Stromal cell of bone marrow (primary cell): ENCODE measurements at places on chromosomes 5 and 9.

DNA sequence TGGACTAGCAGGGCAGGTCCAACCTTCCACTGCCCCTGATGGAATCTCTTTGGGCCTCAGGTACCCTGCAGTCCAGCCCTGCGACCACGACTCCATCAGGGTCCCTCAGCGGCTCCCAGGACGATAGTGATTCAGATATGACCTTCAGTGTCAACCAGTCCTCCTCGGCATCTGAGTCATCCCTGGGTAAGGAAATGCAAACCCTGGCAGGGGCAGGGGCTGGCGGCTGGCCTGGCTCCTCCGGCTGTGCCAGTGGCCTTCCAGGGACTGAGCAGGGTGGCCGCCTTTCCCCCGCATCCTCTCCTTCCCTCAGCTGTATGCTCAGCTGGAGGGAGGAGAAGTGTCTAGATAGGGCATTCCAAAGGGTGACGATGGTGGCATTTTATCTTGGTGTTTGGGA lies 45.0 kb downstream of the NEURL1B start:
- DNase-seq = no peak

- no peak for DNase-seq
Measured at GRCh38 chr9:72985746-72986145, 32.9 kb upstream of the ALDH1A1 start.

- DNase-seq = no peak
Measured at GRCh38 chr5:179732918-179733771, 523 bp downstream of the MAML1 start.

DNA sequence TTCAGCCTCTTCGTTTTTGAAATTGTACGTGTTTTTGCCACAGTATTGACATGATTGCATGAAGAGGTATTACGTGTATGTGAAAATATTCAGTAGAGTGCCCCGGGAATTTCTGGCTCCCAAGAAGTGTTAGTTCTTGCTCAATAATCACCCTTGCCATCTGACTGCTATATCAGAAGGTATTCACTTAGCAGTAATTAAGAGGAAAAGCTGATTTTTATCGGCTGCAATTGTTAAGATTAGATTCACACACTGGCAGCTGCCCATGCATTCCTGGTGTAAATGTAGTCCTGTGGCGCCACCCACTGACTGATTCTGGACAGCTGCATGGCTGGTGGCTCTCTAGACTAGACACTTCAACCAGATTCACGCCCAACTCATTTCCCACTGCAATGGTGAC lies 440.1 kb upstream of the ADAMTS16 start:
- peak; percentile 11 for DNase-seq

GRCh38 chr5:113378081-113378480 lies 56.7 kb downstream of the TSSK1B start:
- no peak for DNase-seq

DNA sequence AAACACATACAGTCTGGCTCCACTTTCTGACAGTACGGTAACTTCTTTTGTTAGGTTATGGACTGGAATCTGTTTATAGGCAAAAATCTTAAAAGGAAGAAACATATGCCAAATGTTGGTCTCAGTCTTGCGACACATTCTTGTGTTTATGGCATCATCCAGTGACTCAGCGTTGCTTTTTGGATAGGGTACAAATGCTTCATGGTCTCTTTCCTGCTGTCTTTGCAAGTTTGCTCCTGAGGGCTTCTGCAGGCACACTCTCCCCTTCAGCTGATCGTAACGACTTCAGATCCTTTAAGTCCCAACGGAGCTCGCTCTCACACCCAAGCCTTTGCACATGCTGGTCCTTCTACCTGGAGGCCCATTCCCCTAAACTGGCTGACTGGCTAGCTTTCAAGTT lies 23.6 kb upstream of the TNFSF8 start:
- peak; percentile 89 for DNase-seq

DNA sequence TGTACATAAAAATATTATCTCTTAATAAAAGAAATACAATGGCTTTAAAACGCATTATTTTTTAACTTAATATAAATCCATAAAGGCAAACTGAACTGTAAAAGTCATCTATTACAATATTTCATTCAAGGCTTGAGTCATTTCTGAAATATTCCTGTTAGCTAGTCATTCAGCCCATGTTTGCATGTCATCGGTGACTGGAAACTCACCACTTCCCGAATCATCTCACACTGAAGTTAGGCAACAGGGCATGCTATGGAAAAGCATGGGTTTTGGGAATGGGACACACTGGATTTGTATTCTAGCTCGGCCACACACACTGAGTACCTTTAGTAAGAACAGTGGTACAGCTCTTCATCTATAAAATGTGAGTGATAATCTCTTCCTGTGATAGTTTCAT lies 691.1 kb upstream of the C9orf72 start:
- peak; percentile 68 for DNase-seq

GRCh38 chr9:104977580-104977979 lies 49.6 kb upstream of the ABCA1 start:
- DNase-seq = no peak

GRCh38 chr5:149453618-149454415 lies 74.7 kb upstream of the IL17B start:
- no peak for DNase-seq
